ENCODE measurements at places on chromosomes 2 and 18.

DNA sequence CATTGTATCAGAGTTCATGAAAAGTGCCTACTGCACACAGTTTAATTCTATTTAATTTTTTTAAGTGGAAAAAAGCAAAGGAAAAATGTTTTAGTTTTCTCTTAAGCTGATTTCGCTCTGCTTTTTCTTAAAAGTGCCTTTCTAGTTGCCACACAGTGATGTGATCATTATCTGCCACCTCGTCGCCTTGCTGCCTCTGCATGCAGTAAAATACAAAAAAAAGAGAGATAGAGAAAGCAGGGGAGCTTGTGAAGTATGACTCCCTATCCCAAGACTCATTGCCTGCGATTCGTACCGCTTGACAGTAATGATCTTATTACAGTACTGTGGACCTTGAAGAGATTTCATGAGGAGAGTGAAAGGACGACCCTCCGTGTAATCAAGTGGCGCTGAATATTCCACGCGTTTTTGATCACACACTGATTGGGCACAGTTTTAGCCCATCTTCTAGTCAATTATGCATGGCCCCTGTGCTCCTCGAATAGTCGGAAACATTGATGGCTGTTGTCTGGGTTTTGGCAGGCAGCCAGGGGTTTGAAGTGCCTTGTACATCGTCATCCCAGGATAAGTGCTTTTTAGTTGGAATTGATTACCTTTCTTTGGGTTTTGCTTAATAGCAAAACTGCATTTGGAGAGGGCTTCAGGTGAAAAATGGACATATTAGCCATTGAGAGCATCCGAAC, 188.3 kb downstream of the GBX2 start:
- no peak overlapping the region for H3K27ac ChIP-seq
- no peaks in the 10 kb centered on the region for H3K36me3 ChIP-seq
- no peak for DNase-seq

GRCh38 chr2:2919574-2920365, 457.8 kb downstream of the EIPR1 start:
- DNase-seq: no peak
- no peak overlapping the region for H3K4me3 ChIP-seq
- H3K27me3 ChIP-seq: no peaks in the 10 kb centered on the region
- no peaks in the 10 kb centered on the region for H3K36me3 ChIP-seq

- DNase-seq: no peak
- peaks cover 11% of the 10 kb centered on the region for H3K4me1 ChIP-seq
- no peak overlapping the region for H3K4me3 ChIP-seq
- H3K36me3 ChIP-seq: no peaks in the 10 kb centered on the region
- no peak overlapping the region for H3K27ac ChIP-seq
Measured at GRCh38 chr2:174881678-174882077, 117.4 kb upstream of the CHRNA1 start.

DNA sequence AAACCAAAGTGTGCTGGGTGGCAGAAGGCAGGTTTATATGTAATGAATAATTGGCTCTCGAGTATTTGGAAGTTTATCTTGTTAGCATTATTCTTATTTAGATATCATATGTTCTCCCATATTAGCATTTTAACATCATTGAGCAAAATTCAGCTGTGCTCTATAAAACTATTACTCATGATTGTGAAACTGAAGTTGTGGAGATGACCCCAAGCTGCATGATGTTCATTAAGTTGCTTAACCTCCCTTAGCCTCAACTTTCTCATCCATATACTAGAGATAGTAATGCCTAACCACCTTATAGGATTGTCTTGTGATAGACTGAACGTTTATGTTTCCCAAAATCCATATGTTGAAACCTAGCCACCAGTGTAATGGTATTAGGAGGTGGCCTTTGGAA, 346.3 kb downstream of the SATB2 start:
- H3K27ac ChIP-seq: no peak overlapping the region
- no peak for DNase-seq

DNA sequence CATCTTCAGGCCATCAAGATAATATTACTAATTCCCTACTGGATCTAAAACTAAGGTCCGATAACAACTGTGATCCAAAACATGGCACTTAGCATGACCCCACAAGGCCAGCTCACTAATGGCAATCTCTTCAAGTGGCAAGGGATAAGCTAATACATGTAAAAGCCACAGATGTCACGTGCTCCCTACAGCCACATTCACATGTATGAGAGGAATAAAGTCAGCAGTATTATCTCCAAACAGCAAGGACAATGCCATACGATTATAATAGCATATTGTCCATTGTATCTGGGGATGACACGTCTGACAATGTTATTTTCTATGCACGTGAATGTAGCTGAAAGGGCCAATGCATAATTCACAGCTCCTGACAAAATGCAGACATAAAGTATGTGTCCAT, 56.0 kb downstream of the KLF7 start:
- H3K27ac ChIP-seq: no peak overlapping the region
- no peak for DNase-seq
- no peaks in the 10 kb centered on the region for H3K4me1 ChIP-seq
- H3K4me3 ChIP-seq: no peak overlapping the region
- H3K27me3 ChIP-seq: no peaks in the 10 kb centered on the region

DNA sequence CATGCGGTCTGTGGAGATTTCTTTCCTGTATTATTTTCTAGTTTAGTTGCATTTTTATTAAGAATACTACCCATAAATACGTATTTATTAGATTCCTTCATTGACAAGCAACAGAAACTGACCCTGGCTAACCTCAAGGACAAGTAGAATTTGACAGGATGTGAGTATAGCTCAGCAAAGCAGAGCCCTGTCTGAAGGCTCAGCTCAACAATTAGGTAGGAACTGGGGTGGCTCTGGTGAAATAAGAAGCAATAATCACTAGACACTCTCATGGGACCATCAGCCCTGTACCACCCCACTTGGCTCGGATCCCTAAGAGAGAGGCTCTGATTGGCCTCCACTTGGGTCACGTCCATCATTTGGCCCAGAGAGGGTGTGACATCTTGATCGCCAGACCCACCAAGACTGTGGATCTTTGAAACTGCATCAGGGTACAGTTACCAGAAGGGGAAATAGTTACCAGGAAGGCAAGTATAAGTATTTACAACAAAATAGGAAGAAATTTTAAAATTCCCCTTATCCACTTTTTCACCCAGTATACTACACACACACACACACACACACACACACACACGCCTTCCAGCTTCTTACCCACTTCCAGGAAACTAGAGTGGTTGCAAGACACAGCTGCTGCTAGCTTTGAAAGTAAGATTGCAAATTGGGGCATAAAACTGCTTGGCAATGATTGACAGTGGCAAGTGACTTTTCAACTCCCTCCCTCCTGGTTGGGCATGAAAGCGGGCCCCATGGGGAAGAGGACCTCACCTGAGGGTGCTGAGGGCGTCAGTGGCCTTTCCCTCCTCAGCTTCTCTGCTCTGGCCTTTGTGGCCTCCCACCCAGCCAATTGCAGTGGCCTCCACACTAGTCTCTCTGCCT, 41.8 kb downstream of the KCTD18 start:
- H3K27me3 ChIP-seq: no peaks in the 10 kb centered on the region
- H3K4me1 ChIP-seq: no peaks in the 10 kb centered on the region
- H3K27ac ChIP-seq: no peak overlapping the region
- no peak overlapping the region for H3K4me3 ChIP-seq

GRCh38 chr2:193520709-193521458, 1326.2 kb upstream of the TMEFF2 start:
- DNase-seq: no peak
- H3K4me3 ChIP-seq: no peak overlapping the region

DNA sequence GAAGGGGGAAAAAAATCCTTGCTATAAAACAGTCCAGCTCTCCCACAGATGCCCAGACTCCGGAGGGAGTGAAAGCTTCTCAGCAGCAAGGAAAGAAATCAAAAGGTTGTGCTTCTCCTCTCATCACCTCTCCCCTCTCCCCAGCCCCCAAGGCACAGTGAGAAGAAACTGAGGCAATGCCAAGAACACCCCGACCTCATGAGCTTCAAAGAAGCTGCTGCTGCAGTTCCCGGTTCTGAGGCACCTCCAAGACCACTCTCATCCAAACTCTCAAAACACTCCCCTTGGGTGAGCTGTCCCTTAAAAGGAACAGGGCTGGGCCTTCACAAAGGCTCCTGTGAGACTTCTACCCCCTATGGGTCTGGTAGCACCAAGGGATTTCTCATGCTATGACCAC, 62.0 kb upstream of the KLF7 start:
- H3K27me3 ChIP-seq: no peaks in the 10 kb centered on the region
- H3K4me3 ChIP-seq: no peak overlapping the region
- no peak overlapping the region for H3K27ac ChIP-seq
- no peak for DNase-seq

- H3K36me3 ChIP-seq: peaks cover 18% of the 10 kb centered on the region
- H3K27ac ChIP-seq: no peak overlapping the region
- DNase-seq: no peak
Measured at GRCh38 chr2:24711865-24712264, 81.3 kb downstream of the PTRHD1 start.

- no peaks in the 10 kb centered on the region for H3K27me3 ChIP-seq
- DNase-seq: no peak
- H3K4me3 ChIP-seq: no peak overlapping the region
Measured at GRCh38 chr18:51425889-51426288, 228.4 kb upstream of the MEX3C start.

DNA sequence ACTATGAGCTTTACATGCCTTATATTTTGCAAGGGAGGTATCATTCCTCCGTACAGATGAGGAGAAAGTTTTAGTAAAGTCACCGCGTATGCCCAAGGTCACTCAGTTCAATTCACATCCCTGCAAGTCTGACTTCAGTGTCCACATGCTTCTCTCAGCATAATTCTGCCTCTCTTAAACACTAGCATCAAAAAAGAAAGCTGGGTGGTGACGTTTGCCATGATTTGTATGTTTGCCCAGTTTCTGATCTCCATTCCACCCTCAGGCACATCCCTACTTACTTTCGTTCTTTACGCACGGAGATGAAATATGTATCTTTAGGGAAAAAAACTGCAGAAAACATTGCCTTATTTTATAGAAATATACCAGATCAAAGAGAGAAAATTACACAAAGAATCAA, 129.2 kb upstream of the PTPRM start:
- no peaks in the 10 kb centered on the region for H3K36me3 ChIP-seq
- DNase-seq: no peak
- H3K27ac ChIP-seq: no peak overlapping the region

- H3K27me3 ChIP-seq: no peaks in the 10 kb centered on the region
- H3K4me1 ChIP-seq: no peaks in the 10 kb centered on the region
- H3K4me3 ChIP-seq: peak overlapping the region; percentile 8
Measured at GRCh38 chr2:99278793-99279291, 22.2 kb downstream of the LYG1 start.

- no peaks in the 10 kb centered on the region for H3K27me3 ChIP-seq
- H3K36me3 ChIP-seq: no peaks in the 10 kb centered on the region
- DNase-seq: no peak
- no peaks in the 10 kb centered on the region for H3K4me1 ChIP-seq
Measured at GRCh38 chr2:2763351-2764000, 432.4 kb upstream of the MYT1L start.

DNA sequence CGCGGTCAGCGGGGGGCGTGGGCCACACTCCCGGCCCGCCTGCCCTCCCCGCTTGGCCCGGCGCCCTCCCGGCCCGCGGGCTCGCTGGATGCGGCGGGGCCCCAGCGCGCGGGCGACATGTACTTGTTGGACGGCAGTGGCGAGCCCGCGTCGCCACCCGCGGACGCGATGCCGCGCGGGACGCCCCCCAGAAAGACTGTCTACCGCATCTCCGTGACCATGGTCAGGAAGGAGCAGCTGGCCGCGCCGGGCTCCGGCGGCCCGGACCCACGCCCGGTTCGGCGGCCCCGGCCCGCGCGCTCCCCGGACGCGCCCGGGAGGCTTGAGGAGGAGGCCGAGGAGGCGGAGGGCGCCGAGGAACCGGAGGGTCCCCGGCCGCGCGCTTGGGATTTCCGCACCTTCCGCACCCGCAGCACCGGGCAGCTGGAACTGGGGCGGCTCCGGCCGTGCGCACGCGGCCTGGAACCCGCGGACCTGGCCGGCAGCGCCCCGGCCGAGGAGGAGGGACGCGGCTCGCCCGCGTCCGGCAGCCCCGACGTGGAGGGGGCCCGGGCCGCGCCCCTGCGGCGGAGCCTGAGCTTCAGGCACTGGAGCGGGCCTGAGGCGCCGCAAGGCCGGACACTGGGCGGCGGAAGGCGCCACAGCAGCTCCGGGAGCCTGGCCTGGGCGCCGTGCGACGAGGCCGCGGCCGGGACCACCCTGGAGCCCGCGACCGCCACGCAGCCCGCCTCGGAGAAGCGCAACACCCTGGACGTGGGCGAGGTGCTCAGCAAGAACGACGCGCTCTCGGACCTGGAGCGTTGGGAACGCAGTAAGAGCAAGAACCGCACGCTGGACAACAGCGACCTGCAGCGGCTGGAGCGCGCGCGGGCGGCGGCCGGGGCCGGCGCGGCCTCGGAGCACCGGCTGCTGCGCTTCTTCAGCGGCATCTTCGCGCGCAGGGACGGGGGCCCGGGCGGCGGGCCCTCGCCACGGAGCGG, 176.4 kb downstream of the AGAP1 start:
- peak; percentile 71 for DNase-seq
- no peaks in the 10 kb centered on the region for H3K36me3 ChIP-seq
- no peak overlapping the region for H3K27ac ChIP-seq
- peaks cover 16% of the 10 kb centered on the region for H3K4me1 ChIP-seq
- no peaks in the 10 kb centered on the region for H3K27me3 ChIP-seq

DNA sequence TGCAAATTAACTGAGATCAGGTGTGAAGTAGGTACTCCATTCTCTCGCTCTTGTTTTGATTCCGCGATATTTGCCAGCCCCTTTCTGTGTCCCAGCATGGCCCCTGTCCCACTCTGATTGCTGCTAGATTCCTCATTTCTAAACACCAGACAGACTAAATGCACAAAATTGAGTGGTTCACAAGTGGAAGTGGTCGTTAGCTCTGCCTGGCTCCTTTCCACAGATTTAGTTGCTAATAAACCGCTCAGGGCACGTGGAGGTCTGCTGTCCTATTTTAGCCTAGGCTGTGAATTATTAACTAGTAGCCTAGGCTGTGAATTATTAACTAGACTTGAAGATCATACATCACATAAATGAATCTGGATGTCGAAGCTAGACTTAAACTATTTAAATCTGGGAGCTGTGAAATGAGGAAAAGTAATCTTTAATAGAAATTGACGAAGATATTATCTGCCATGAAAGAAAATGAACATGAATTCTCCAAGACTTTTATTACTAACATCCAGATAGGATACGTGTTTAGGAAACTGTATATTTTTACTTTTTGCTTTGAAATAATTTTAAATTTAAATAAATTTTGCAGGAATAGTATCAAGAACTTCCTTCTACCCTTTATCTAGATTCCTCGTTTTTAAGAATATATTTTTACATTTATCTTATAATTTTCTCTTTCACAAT, 3.7 kb downstream of the IL1RL2 start:
- no peaks in the 10 kb centered on the region for H3K36me3 ChIP-seq
- DNase-seq: no peak
- H3K4me3 ChIP-seq: no peak overlapping the region
- H3K4me1 ChIP-seq: peaks cover 5% of the 10 kb centered on the region
- H3K27me3 ChIP-seq: no peaks in the 10 kb centered on the region

- H3K27ac ChIP-seq: no peak overlapping the region
- H3K36me3 ChIP-seq: no peaks in the 10 kb centered on the region
- no peak for DNase-seq
- H3K27me3 ChIP-seq: no peaks in the 10 kb centered on the region
- H3K4me3 ChIP-seq: no peak overlapping the region
Measured at GRCh38 chr2:226011716-226012450, 612.4 kb downstream of the NYAP2 start.

Measured in adrenal gland (tissue), 19 donors.